ENCODE measurements at places on chromosomes 1 and 21.
A peak's percentile ranks its signal among the peaks of the same experiment; 100 is the strongest.

DNA sequence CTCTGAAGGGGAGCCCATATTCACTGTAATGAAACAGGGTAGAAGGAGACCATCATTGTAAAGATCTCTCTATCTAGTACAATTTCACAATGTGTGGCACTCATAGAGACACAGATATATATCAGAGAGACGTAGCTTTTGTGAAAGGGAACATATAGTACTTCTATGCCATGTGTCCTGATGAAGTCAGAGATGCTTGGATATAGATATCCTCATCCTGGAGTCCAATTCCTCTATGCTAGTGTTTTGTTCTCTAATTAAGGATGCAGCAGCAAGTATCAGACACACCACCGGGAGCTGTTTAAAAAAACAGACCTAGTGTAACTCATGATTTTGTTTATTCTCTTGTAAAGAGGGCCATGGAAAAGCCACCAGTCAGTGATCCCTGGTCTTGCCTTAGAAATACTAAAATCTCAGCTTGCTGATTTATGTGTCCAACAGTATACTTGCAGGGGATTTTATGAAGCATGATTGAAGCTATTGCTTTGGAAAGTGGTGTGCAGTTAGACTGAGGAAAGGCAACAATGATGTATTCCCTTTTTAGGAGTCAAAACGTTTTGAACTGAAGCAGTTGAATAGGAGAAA is 2.5 kb downstream of the NCAM2 start:
- DNase-seq, result no peak

DNA sequence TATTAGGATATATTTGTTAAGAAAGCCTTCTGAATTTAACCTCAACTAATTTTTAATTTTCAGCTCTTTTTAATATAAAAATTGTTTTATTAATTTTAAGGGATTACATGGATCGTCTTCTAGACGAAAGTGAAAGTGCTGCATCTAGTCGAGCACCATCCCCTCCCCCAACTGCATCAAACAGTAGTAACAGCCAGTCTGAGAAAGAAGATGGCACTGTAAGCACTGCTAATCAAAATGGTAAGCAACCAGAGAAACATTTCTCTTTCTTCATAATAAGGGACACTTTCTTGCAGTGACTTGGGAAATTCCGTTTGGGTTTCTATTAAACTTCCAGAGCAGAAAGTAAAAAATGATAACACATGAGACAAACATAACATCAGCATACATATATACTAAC is 56.9 kb downstream of the MIER1 start:
- DNase-seq, result no peak

- no peak for DNase-seq
Observed at GRCh38 chr1:2314273-2314802, 77.0 kb downstream of the MORN1 start.

GRCh38 chr1:176854121-176854520 is 310.4 kb downstream of the ASTN1 start:
- DNase-seq, result no peak

DNA sequence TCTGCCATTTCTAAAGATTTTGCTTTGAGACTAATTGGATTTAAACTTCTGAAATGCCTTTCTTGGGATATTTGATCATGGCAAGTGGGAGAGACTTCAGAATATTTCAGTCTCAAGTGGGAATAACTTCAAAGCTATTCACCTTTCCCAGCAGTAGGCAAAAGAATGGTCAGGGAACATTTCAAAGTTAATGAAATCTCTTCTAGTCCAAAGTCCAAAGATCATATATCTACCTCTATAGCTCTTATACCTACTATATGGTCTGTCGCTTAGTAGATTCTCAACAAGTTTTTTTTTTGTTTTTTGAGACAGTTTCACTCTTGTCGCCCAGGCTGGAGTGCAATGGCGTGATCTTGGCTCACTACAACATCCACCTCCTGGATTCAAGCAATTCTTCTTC is 44.5 kb upstream of the PIGC start:
- DNase-seq, result no peak

- DNase-seq, result no peak
Observed at GRCh38 chr1:39425151-39425550, 66.3 kb upstream of the BMP8A start.

DNA sequence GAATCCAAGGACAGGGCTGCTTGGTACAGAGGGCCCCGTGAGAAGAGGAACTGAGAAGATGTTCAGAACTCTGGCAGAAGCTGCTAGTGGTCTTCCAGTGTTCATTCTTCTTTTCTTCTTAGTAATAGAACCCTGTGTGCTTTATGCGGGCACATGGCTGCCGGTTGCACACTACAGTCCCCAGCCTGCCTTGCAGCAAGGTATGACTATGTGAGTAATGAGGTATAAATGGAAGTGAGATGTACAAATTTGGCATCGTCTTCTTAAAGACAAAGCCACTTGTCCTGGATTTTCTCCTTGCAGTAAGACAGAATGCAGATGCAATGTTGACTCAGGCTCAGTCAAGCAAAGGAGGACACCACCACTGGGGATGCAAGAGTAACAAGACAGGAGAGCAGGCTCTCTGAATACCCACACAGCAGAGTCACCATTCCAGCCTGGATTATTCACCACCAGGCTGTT is 15.0 kb upstream of the ATP1B1 start:
- DNase-seq, result no peak

DNA sequence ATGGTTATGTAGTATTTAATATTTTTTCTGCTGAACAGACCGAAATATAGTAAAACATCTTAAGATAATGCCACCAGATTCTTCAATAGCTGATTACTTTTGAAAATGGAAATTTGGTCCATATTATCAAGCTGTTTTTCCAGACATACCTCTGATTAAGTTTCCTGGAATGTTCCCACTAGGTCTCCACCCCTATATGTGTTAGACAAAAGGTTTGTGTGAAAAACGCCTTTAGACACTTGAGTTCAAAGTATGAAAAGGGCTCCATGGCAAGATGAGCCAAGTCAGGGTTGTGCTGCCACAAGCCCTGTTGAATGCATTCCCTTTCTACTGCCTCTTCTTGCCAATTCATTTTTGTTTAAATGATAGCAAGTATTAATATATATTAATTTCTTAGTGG is 52.7 kb downstream of the ZBTB17 start:
- DNase-seq, result no peak

DNA sequence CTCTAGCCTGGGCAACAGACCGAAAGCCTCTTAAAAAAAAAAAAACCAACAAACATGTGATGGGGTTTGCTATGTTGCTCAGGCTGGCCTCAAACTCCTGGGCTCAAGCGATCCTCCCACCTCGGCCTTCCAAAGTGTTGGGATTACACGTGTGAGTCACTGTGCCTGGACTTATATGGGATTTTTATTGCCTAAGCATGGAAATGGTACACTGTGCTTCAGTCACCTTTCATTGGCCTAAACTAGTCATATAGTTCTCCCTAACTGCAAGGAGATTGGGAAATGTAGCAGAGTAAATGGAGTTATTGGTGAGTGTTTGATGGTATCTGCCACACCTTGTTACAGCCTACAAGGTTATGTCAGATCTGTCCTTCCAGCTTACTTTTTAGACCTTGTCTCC is 17.2 kb upstream of the MEF2D start:
- no peak for DNase-seq

DNA sequence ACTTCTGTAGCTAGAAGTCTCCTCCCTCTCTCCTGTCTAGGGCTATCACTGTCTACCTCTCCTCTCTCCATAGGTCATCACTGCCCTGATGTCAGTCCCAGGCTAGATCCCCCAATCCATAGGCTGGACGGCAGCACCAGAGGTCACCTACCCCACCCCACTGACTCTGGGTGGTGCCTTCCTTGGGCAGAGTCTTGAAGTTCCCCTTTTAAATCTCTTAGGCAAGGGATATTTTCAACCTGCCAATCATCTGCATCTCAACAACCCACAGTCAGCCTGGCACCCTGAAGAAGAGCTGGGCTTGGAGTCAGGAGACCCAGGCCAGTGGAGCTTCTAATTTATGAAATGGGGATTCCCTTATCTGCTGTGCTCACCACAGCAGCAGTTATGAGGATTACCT is 13.2 kb downstream of the MYBPH start:
- DNase-seq, result no peak

DNA sequence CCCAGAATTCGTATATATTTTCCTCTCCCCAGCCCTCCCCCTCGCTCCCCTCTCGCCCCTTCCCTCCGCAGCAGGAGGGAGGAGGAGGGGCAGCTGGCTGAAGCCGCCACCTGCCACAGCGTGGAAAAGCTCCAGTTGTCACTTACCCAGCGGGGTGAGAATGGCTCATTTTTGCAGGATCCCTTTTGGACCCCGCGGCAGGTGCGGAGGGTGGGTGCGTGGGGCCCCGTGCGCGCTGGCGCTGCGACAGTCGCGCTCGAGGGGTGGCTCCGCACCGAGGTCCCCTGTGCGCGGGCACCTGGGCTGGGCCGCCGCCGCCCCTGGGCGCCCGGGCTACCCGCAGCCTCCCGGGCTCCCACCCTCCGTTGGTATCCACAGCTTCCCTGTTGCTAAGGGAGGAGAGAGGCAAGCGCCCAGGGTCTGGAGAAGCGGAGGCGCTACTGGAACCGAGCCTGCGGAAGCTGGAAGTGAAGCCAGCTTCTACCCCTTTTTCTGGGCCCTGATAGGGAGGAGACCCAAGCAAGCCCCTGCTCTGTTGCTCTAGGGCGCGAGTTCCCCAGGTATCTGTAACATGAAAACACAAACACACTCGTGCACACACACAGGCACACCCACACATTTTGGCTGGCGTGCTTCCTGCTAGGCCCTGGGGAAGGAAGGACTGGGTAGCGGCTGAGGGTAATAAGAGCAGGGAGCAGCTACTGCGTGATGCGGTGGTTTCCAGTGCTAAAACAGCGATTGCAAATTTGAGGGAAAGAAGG is at the start of gene ERICH3:
Gene ERICH3, minus strand, starts transcription at position 442 of the 761 bp plus-strand sequence. Its CDS starts 273 bp downstream, at position 169.
- no peak for DNase-seq

- DNase-seq, result peak; percentile 2
Observed at GRCh38 chr1:118842452-118843201, 145.5 kb downstream of the TBX15 start.

GRCh38 chr1:100989306-100990077 is 36.1 kb downstream of the DPH5 start:
- DNase-seq, result no peak

DNA sequence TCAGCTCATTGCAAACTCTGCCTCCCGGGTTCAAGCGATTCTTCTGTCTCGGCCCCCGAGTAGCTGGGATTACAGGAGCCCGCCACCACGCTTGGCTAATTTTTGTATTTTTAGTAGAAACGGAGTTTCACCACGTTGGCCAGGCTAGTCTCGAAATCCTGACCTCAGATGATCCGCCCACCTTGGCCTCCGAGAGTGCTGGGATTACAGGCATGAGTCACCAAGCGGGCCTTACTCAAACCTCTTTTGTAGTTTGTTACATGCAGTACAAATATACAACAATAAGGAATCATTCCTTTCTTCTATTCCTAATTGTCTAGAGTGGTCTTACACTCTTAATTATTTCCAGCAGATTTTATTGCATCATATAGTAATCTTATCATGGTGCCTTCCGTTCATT is 16.6 kb downstream of the SPATA17 start:
- DNase-seq, result no peak

DNA sequence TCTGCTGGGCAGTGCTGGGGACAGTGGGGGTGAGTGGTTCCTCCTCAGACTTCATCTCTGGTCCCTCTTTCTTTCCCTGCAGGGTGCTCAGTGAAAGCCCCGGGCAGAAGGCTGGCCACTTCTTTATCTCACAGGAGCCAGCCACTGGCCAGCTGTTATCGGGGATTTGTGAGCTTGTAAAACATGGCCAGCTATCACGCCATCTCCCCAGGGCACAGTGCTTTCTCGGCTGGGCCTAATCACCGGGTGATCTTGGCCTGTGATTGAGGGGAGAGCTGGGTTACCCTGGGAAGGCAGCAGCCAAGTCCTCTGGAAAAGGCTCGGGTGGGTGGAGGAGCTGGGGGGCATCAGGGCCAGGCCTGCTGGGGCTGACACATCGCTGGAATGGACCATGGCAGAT is 83.0 kb downstream of the IGSF21 start:
- no peak for DNase-seq

DNA sequence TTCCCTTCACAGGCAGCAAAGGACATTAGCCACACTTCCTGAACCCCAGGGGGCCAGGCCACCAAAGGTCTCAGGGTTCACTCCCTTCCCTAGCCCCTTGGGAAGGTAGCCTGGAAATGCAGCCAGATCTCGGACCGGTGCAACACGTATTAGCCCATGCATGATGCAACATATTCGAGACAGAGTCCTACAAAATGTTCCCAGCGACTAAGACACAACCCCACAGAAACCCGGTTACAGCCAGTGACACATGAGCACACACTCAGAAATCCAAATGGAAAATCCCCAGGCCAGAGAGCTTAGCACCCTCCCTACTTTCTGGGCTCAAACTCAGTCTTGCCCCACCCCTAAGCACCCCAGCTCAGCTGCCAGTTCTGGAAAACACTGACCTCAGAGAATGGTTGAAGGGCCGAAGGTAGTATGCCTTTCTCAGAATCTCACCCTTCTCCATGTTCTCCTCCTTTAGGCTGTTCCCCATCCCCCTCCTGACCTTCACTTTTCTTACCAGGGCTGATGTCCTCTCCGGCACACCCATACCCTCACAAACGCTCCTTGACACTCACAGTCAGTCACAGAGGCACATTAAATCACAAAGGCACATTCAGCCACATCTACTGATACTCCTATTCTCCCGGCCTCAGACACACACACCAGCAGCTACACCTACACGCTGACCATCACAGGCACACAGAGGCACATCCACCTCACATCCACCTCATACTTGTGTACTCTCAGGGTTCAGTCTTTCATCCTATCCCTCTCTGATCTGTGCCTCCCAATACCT is at the start of gene TSPAN1:
Gene TSPAN1, plus strand, starts transcription at position 640 of the 784 bp plus-strand sequence. CDS start 6,021 bp downstream, outside the sequence.
- DNase-seq, result no peak

DNA sequence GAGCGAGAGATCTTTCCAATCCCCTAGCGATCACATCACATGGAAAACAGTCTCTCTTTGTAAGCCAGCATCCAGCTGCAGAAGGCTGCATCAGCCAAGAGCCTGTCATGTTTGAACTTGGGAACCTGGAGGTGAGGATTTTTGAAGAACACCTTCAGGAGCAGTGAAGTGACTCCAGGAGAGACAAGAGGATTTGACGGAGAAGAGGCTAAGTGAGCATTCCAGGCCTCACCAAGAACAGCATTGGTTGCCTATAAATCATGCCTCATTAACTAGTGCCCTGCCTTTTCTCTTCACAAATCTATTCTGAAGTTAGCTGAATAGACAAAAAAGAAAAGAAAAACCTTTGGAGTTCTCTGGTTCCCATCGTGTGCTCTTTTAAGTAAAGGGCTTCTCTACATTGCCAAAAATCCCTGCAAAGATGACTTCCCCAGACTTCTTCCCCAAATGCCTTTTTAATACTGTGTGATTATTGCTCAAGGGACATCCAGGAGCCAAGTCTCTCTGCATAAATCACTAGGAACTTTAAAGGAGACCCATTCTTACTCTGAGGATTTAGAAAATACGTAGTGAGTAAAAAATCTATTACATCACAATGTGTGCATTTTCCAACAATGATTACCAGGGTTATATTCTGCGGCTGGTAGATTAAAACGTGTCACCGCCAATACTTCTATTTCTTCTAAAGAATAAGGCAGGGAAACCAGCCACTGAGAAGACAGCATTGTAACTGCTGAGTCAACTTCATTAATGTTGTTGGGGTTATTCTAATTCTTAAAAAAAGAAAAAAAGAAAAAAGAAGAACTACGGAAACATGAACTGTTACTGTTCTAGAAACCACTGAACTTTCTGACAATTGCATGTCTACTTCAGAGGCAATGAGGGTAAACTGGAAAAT is 95.2 kb downstream of the KIF14 start:
- DNase-seq, result no peak

GRCh38 chr21:46637952-46638746 is 2.7 kb downstream of the PRMT2 start:
- DNase-seq, result no peak

Data from NCI-H1930 (cell line).